ENCODE measurements at places on chromosomes 7 and 10. TPM values are rescaled to one million over a fixed set of nuclear protein-coding genes. Genes with fewer than 3 reads are reported as not detected.

The AGR3 gene
- total RNA-seq = not detected

The ZNF518A gene
- 20.7 TPM for total RNA-seq

The RPS24 gene
- total RNA-seq = 2,044 TPM

DNA sequence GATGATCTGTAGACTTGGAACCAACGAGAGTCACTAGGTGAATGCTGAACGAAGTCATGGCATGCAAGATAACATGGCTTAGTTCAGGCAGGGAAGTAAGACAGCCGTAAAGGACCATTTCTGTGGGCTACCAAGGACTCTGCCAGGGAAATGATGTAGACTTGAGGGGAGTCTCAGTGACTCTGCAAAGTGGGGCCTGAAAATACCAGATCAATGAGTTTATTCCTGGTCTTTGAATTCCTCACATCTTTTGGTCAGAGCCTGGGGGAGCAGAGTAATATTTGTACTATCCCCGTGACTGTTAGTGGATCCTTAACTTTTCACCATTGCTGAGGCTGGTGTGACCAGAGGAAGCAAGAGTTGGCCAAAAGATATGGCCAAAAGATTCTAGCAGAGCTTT lies 60.7 kb upstream of the INHBA start:
- H3K4me3 ChIP-seq = no peak overlapping the region
- no peaks in the 10 kb centered on the region for H3K27me3 ChIP-seq
- H3K27ac ChIP-seq = no peak overlapping the region
- DNase-seq = no peak

- H3K4me1 ChIP-seq = no peaks in the 10 kb centered on the region
- H3K36me3 ChIP-seq = no peaks in the 10 kb centered on the region
- no peak overlapping the region for H3K27ac ChIP-seq
- no peak overlapping the region for H3K4me3 ChIP-seq
- no peak for DNase-seq
These were observed 273.7 kb upstream of the CHRM2 start for GRCh38 chr7:136594739-136595144.

DNA sequence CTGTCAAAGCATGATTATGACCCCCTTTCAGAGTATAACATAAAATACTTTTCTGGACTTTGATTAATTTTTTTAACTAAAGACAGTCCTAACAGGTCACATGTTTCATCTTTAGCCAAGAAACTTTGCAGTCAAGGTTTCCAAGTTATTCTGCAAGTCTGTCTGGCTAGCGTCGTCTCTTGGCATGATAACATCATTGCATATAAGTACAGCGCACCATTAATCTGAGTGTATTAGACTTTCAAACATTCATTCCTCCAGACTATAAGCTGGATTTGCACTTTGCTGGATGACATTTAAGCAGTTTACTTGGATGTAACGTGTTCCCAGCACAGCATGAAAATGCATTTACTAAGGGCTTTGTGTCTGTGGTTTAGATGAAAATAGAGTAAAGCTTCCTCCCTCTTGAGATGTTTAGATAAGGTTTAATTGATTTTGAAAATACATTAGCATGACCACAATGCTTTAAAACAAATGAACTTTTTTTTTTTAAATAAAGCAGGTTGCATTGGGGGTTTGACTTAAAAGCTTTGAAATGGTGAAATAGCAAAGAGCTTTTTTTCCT lies 349.0 kb upstream of the MTPN start:
- no peak overlapping the region for H3K4me3 ChIP-seq
- no peak overlapping the region for H3K27ac ChIP-seq
- no peak for DNase-seq
- no peaks in the 10 kb centered on the region for H3K36me3 ChIP-seq
- H3K4me1 ChIP-seq = peaks cover 9% of the 10 kb centered on the region

GRCh38 chr7:711093-711921 lies 15.2 kb upstream of the DNAAF5 start:
- no peak overlapping the region for H3K27ac ChIP-seq
- peaks cover 13% of the 10 kb centered on the region for H3K36me3 ChIP-seq
- no peak for DNase-seq

DNA sequence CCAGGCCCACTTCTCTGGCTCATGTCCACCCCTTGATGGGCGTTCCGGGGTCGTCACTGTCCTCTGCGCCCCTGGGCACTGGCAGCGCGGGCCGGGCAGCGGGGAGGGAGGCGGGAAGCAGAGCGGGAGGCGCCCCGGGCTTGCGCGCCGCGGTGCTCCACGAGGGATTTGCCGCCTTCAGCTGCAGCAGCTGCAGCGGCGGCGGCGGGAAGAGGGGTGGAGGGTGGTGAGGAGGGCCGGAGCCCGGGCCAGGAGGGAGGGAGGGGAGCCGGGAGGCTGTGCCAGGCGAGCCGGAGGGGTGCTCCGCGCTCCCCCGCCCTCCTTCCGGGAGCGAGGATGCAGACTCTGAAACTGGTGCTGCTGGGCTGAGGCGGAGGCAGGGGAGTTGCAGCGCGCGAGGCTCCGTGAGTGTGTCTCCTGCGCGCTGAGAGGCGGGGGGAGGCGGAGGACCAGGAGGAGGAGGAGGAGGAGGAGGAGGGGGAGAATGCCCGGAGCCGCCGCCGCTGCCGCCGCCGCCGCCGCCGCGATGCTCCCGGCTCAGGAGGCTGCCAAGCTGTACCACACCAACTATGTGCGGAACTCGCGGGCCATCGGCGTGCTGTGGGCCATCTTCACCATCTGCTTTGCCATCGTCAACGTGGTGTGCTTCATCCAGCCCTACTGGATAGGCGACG lies at the start of gene LHFPL3:
Gene LHFPL3, plus strand, starts transcription at position 308 of the 674 bp plus-strand sequence.
- peaks cover 14% of the 10 kb centered on the region for H3K4me1 ChIP-seq
- no peak within 1 kb of the TSS for H3K4me3 ChIP-seq
- no peak for DNase-seq

- H3K36me3 ChIP-seq = no peaks in the 10 kb centered on the region
- 0 out of 3 replicates have a peak, but pooled peaks cover 4% of the 10 kb centered on the region for H3K4me1 ChIP-seq
- peaks cover 52% of the 10 kb centered on the region for H3K27me3 ChIP-seq
- peak; percentile 28 for DNase-seq
These were observed 14.7 kb downstream of the FKBP6 start for GRCh38 chr7:73342645-73343044.

DNA sequence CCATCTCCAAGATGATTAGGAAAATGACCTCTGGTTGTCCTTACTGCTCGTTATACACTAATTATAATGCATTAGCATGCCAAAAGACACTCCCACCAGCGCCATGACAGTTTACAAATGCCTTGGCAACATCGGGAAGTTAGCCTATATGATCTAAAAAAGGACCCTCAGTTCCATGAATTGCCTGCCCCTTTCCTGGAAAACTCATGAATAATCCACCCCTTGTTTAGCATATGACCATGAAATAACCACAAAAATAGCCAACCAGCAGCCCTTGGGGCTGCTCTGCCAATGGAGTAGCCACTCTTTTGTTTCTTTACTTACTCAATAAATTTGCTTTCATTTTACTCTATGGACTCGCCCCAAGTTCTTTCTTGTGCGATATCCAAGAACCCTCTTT lies 41.6 kb upstream of the KCNMA1 start:
- H3K27ac ChIP-seq = no peak overlapping the region
- no peaks in the 10 kb centered on the region for H3K4me1 ChIP-seq
- no peak overlapping the region for H3K4me3 ChIP-seq
- no peaks in the 10 kb centered on the region for H3K36me3 ChIP-seq

GRCh38 chr7:5514440-5515035 lies 90.9 kb upstream of the TNRC18 start:
- no peaks in the 10 kb centered on the region for H3K36me3 ChIP-seq
- H3K27ac ChIP-seq = 0 out of 3 replicates have a peak overlapping the region, but pooled peaks have one; percentile 86
- no peak overlapping the region for H3K4me3 ChIP-seq
- no peak for DNase-seq
- no peaks in the 10 kb centered on the region for H3K27me3 ChIP-seq
- H3K4me1 ChIP-seq = peaks cover 27% of the 10 kb centered on the region

- no peaks in the 10 kb centered on the region for H3K4me1 ChIP-seq
- H3K27ac ChIP-seq = no peak overlapping the region
- no peaks in the 10 kb centered on the region for H3K27me3 ChIP-seq
- no peak overlapping the region for H3K4me3 ChIP-seq
- H3K36me3 ChIP-seq = no peaks in the 10 kb centered on the region
- no peak for DNase-seq
These were observed 636.8 kb downstream of the ETV1 start for GRCh38 chr7:13352677-13353076.

GRCh38 chr7:93279541-93279940 lies 47.4 kb downstream of the VPS50 start:
- H3K27me3 ChIP-seq = no peaks in the 10 kb centered on the region
- H3K27ac ChIP-seq = no peak overlapping the region
- peaks cover 7% of the 10 kb centered on the region for H3K36me3 ChIP-seq

DNA sequence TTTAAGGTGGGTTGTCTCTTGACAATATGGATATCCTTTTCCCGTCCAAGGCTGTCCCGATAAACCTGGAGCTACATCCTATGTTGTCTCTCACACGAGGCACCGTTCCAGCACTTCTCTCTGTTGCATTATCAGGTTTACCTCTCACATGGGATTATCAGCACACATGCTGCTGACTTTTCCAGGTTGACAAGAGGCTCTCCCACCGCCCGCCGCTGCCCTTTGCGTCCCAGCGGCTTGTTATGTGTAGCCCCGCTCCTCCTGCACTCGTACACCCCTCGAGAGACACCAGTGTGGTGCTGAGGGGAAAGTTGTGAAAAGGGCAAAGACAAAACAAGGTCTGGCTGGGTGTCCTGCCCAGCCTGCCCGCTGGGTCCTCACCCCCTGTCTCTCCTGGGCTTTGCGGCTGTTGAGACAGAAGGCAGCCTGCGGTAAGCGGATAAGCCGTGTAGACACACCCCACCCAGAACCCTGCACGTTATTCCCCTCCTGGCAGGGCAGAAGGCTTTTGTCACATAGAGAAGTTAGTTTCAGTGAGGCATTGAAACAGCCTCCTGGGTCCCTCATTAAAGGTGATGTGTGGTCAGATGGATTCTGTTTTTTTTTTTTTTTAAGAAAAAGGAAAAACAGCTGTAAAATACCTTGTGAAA lies 38.7 kb downstream of the UBE3C start:
- H3K4me3 ChIP-seq = no peak overlapping the region
- DNase-seq = no peak
- no peaks in the 10 kb centered on the region for H3K4me1 ChIP-seq
- no peak overlapping the region for H3K27ac ChIP-seq
- no peaks in the 10 kb centered on the region for H3K27me3 ChIP-seq
- peaks cover 98% of the 10 kb centered on the region for H3K36me3 ChIP-seq

DNA sequence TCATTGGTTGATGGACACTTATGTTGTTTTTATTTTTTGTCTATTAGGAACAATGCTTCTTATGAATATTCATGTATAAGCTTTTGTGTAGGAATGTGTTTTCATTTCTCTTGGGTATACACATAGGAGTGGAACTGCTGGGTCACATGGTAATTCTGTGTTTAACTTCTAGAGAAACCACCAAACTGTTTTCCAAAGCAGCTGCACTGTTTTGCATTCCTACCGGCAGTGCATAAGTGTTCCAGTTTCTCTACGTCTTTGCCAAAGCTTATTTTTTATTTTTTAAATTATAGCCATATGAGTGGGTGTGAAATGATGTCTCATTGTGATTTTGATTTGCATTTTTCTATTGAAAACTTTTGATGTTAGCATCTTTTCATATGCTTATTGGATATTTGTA lies 51.3 kb downstream of the ADK start:
- H3K27ac ChIP-seq = no peak overlapping the region
- H3K36me3 ChIP-seq = peaks cover 37% of the 10 kb centered on the region
- H3K4me1 ChIP-seq = peaks cover 4% of the 10 kb centered on the region
- no peak overlapping the region for H3K4me3 ChIP-seq
- DNase-seq = no peak

- no peaks in the 10 kb centered on the region for H3K4me1 ChIP-seq
- no peaks in the 10 kb centered on the region for H3K36me3 ChIP-seq
- DNase-seq = no peak
- no peak overlapping the region for H3K27ac ChIP-seq
- no peaks in the 10 kb centered on the region for H3K27me3 ChIP-seq
These were observed 107.9 kb upstream of the FRMD4A start for GRCh38 chr10:14438576-14438975.

DNA sequence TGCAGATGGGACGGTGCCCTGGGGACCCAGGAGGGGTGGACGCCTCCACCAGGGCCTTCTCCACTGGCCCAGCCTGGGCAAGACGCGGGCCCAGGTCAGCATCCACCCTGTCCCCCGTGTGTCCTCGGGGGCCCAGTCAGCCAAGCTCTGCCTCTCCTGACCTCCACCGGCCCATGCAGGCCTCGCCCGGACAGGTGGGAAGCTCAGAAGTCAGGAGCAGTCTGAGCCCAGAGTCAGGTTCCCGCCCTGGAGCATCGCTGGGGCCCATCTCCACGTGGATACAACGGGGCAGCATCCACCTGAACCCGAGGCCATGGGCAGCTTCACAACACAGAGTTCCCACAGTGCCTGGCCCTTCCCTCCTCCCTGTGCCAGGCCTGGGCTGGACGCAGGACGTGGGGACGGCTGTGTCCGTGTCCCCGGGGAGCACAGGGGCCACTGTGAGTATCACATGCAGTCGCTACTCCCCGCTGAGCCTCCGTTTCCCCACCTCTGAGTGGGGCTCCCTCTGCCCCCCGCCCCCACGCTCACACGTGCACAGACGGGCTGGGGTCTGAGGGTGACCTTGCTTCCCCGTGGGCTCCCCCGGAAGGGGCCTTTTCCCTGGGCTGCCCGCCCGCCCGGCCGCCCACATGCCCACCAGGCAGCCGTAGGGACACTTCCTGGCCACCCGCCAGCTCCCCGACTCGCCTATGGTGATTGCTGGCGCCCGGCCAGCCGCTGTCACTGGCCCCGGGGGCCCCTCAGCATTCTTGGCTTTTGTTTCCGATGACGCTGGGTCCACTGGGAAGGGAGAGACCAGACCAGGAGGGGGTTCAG lies 64.3 kb downstream of the PDGFA start:
- H3K4me1 ChIP-seq = peaks cover 63% of the 10 kb centered on the region
- no peak overlapping the region for H3K4me3 ChIP-seq
- H3K27me3 ChIP-seq = peaks cover 3% of the 10 kb centered on the region
- no peaks in the 10 kb centered on the region for H3K36me3 ChIP-seq
- DNase-seq = peak; percentile 88

DNA sequence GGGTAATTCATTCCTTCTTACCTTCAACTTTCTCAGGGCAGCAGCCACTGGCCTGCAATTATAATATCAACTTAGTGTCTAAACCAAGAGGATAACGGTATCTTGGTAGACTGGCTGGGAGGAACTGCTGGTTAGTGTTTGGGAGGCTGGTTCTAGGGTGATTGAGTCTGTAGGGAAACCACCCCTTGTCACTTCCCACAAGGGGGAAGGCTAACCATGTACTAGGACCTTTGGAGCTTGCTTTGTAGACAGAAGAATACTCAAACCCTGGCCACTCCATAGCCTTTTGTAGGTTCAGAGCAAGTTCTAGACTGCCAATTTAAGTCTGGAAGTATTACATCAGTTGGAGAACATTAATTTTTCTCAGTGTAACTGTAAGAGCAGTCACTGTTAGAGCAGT lies 51.3 kb downstream of the NHLRC2 start:
- no peaks in the 10 kb centered on the region for H3K4me1 ChIP-seq
- no peak overlapping the region for H3K4me3 ChIP-seq
- peaks cover 60% of the 10 kb centered on the region for H3K36me3 ChIP-seq
- H3K27me3 ChIP-seq = no peaks in the 10 kb centered on the region
- DNase-seq = no peak

DNA sequence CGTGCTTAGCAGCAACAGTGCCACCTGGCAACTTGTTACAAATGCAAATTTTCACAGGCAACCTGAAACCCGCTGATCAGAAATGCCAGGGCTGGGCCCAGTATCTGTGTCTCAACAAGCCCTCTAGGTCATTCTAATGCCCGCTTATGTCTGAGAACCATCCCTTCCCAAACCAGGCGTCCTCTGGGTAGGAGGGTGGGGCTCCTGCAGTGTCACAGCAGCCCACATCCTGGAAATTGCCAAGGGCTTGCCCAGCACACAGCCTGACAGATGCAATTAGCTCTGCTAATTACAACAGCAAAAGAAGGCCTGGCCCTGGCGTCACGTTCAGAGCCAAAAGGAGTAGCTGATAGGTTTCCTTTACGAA lies 15.9 kb downstream of the ITPRIP start:
- H3K4me3 ChIP-seq = no peak overlapping the region
- no peaks in the 10 kb centered on the region for H3K27me3 ChIP-seq
- peaks cover 69% of the 10 kb centered on the region for H3K36me3 ChIP-seq

Measured in K562 (cell line).